ENCODE measurements at places on chromosomes 1 and 21. TPM values are rescaled to one million over a fixed set of nuclear protein-coding genes. Genes with fewer than 3 reads are reported as not detected.

- H3K27ac ChIP-seq, result no peak overlapping the region
- DNase-seq, result no peak
Measured at GRCh38 chr1:42006836-42007235, 88.1 kb upstream of the HIVEP3 start.

The FAM167B gene
- total RNA-seq, result 0.42 TPM

- no peaks in the 10 kb centered on the region for H3K36me3 ChIP-seq
- H3K27ac ChIP-seq, result peak overlapping the region; percentile 76
- peak overlapping the region; percentile 42 for H3K4me3 ChIP-seq
- peaks cover 18% of the 10 kb centered on the region for H3K4me1 ChIP-seq
- DNase-seq, result peak; percentile 61
Measured at GRCh38 chr1:84619383-84620102, 45.3 kb upstream of the CTBS start.

DNA sequence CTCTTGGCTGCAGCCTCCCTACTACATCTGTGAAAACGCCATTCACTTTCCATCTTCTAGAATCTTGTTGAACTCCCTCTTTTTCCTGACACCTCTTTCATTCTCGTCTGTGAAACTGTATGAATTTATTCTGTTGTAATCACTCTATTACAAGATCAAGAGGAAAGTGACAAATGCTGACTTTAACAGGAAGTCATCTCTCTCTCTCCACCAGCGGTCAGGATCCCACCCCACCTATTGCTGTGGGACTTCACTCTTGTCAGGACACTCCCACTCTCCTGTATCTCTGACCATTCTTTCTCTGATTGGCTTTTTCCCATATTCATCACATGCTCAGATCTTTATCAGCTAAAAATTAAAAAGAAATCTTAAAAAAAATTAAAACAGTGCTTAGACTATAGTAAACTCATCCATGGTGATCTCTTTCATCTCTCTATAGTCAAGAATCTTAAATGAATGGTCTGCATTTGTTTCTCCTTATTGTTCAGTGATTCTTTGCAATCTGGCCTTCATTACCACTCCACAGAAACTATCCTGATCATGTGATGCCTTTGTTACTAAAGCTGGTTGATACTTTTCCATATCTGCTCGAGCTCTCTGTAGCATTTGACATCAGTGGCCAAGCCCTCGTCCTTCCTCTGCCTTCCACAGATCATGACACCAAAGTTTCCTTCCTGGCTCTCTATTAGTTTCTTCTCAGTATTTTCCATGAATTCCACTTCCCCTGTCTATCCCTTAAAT, 113.6 kb downstream of the UCHL5 start:
- H3K27me3 ChIP-seq, result no peaks in the 10 kb centered on the region
- H3K36me3 ChIP-seq, result no peaks in the 10 kb centered on the region
- no peak overlapping the region for H3K27ac ChIP-seq
- no peak for DNase-seq
- no peak overlapping the region for H3K4me3 ChIP-seq

GRCh38 chr1:41327383-41327999, 33.7 kb upstream of the FOXO6 start:
- no peaks in the 10 kb centered on the region for H3K36me3 ChIP-seq
- H3K27ac ChIP-seq, result no peak overlapping the region
- peaks cover 2% of the 10 kb centered on the region for H3K27me3 ChIP-seq
- H3K4me1 ChIP-seq, result no peaks in the 10 kb centered on the region

DNA sequence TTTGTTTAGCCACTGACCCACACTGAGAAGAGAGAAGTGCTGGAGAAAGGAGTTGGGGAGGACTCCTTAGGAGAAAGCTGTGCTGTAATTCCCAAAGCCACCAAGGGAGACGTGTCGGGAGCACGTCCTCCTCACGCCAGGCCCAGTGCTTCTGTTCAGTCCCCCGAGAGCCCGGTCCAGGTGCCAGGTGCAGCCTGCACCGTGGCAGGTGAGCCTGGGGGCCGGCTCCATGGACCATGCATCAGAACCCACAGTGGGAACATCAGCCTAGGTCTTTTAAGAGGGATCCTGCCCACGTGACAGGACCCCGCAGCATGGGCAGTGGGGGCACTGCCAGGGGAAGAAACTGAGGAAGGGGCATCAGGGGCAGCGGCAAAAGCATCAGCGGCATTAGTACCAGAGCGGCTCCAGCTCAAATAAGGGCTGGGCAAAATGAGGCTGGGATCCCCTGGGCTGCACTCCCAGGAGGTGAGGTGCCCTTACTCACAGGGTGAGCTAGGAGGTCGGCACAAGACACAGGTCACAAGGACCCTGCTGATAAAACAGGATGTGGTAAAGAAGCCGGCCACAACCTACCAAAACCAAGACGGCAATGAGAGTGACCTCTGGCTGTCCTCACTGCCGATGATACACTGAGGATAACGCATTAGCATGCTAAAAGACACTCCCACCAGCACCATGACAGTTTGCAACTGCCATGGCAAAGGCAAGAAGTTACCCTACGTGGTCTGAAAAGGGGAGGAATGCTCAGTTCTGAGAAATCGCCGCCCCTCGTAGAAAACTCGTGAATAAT, 24.6 kb upstream of the PRDM15 start:
- H3K36me3 ChIP-seq, result peaks cover 17% of the 10 kb centered on the region
- H3K27me3 ChIP-seq, result no peaks in the 10 kb centered on the region
- H3K4me1 ChIP-seq, result peaks cover 21% of the 10 kb centered on the region
- H3K4me3 ChIP-seq, result no peak overlapping the region

- H3K4me1 ChIP-seq, result no peaks in the 10 kb centered on the region
- no peak for DNase-seq
- no peak overlapping the region for H3K4me3 ChIP-seq
Measured at GRCh38 chr1:93991271-93991670, 82.0 kb upstream of the GCLM start.

DNA sequence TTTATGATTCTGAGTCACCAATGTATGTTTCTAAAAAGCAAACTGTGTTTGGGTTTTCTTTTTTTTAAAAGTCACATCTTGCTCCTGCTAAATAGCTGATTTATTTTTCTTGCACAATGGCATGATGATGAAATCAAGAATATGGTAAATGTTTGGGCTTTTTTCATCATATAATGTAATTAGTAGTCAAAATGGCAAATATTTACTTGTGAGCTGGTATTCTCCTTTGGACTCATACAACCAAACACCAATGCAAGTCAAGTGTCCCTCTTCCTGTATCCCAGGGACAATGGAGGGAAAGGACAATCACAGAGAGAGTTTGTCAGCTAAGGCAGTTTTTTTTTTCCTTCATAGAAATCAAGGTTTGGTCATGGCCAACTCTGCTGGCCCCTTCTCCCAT, 94.6 kb upstream of the RALGPS2 start:
- peaks cover 3% of the 10 kb centered on the region for H3K27me3 ChIP-seq
- no peak overlapping the region for H3K4me3 ChIP-seq
- H3K27ac ChIP-seq, result no peak overlapping the region
- no peaks in the 10 kb centered on the region for H3K36me3 ChIP-seq
- no peaks in the 10 kb centered on the region for H3K4me1 ChIP-seq

The KCNE2 gene
- total RNA-seq, result not detected

GRCh38 chr1:21939650-21940374, 2.7 kb upstream of the HSPG2 start:
- no peak overlapping the region for H3K27ac ChIP-seq
- H3K4me3 ChIP-seq, result no peak overlapping the region
- no peak for DNase-seq
- peaks cover 3% of the 10 kb centered on the region for H3K27me3 ChIP-seq

The PLPPR4 gene
- total RNA-seq, result not detected

The OR2L13 gene
- not detected for total RNA-seq

The KRTAP12-2 gene
- not detected for total RNA-seq

DNA sequence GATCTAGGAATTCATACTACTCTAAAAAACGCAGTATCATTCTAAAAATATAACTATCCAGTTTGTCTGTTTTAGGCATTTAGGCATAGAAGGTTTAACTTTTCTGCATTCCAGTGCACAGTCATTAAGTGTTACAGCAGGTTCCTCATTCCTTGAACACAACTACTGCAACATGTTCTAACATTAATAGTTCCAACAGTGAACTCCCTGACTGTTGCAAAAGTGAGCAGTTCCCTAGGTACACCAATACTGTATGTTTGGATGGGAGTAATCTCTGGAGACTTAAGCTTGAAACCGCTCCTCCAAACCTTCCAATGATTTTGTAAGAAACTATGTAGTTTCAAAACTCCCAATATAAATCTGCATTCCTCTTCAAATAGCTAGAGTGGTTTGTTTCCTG, 46.2 kb downstream of the UCHL5 start:
- H3K27me3 ChIP-seq, result no peaks in the 10 kb centered on the region
- H3K4me3 ChIP-seq, result no peak overlapping the region
- H3K36me3 ChIP-seq, result peaks cover 2% of the 10 kb centered on the region
- H3K4me1 ChIP-seq, result no peaks in the 10 kb centered on the region

- no peaks in the 10 kb centered on the region for H3K27me3 ChIP-seq
- DNase-seq, result no peak
- no peak overlapping the region for H3K4me3 ChIP-seq
- no peak overlapping the region for H3K27ac ChIP-seq
- no peaks in the 10 kb centered on the region for H3K4me1 ChIP-seq
Measured at GRCh38 chr1:185393815-185394214, 76.8 kb upstream of the IVNS1ABP start.

The PEA15 gene
- 42.0 TPM for total RNA-seq

The AKR7A3 gene
- 0.22 TPM for total RNA-seq

GRCh38 chr1:151841141-151841540, 1.5 kb upstream of the C2CD4D start:
- peaks cover 8% of the 10 kb centered on the region for H3K36me3 ChIP-seq
- DNase-seq, result no peak

The DHX9 gene
- 194 TPM for total RNA-seq

The LCE6A gene
- total RNA-seq, result not detected

Measured in activated naive CD4-positive, alpha-beta T cell treated with anti-CD3 and anti-CD28 coated beads for 36 hours (primary cell).